ENCODE measurements at places on chromosomes 2 and 18.

DNA sequence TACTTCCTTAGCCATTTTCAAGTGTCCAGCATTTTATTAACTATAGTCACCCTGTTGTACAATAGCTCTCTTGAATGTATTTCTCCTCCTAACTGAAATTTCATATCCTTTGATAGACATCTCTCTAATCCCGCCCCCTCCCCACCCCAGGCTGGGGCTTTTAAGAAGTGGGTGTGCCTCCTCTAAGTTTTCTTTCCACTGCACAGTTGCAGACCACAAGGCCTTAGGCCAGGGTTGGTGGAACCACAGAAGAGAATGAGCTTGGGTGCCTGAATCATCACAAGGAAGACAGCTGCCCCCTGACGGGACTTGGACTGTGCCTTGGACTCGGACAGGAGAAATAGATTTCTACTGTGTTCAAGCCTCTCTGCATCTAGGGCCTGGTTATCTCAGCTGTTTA is 193.4 kb downstream of the HAUS1 start:
- DNase-seq = no peak

DNA sequence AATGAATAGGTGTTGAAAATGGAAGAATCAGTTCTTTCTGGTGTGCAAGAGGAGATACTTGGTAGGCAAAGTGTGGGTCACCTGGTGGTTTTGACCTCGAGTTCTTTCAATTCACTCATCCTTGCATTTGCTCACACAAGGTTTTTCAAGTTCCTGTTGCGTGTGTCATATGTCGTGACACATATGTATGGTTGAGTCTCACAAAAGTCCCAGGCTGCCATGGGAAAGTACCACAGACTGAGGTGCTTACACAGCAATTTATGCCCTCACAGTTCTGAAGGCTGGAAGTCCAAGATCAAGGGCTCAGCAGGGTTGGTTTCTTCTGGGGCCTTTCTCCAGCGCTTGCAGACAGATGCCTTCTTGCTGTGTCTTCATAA is 64.4 kb downstream of the NCK2 start:
- DNase-seq = no peak

GRCh38 chr18:43751835-43752234 is 474.5 kb upstream of the SYT4 start:
- DNase-seq = peak; percentile 21

DNA sequence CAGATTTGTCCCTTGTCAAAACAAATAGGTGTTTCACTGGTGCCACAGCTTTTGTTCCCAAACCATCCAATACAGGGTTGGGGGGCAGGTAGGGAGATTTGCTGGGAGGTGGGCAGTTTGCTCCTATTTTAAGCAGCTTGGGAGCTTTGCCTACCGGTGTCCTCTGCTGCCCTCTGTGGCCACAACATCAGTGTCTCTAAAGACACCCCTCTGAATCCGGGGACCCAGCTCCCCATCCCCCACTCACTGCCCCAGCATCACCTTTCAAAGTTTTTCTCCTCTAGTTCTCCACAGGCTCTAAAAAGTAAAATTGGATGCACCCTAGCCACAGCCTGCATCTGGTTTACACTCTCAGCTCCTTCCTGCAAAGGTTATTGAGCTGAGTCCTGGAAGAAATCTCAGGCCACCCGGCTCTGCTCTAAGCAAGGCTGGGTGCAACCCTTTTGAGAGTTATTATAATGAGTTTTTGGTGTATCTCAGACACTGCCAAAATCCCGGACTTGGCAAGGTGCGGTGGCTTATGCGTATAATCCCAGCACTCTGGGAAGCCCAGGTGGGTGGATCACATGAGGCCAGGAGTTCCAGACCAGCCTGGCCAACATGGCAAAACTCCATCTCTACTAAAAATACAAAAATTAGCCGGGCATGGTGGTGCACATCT is 2.9 kb upstream of the EPAS1 start:
- no peak for DNase-seq

GRCh38 chr2:121075006-121075551 is 209.9 kb downstream of the TFCP2L1 start:
- DNase-seq = peak; percentile 95

GRCh38 chr2:123045713-123046112 is 979.4 kb upstream of the CNTNAP5 start:
- no peak for DNase-seq

All from amniotic epithelial cell (primary cell).